ENCODE measurements at places on chromosomes 4 and X.

DNA sequence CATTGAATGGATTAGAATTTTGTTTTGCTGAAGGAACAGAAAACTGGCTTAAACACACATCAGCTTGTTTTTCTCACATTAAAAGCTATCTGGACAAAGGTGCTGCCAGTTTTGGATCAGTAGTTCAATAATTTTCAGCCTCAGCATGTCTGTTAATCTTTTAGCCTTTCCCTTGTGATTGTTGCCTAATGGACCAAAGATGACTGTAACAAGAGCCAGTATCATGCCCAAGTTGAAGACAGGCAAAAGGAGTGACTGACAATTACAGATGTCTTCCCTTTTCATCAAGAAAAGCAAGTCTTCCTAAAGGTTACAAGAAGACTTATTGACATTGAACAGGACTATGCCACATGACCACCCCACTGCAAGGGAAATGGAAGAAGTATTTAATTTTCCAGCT, 419.7 kb downstream of the MAPK10 start:
- no peak for DNase-seq

DNA sequence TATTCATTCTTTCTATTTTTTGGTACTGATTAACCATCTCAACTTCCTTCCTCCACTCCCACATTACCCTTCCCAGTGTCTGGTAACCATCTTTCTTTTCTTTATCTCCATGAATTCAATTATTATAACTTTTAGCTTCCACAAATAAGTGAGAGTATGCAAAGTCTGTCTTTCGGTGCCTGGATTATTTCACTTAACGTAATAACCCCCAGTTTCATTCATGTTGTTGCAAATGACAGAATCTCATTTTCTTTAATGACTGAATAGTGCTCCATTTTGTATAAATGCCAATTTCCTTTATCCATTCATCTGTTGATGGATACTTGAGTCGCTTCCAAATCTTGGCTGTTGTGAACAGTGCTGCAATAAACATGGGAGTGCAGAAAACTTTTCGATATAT, 940.4 kb downstream of the GLUD2 start:
- DNase-seq = no peak

DNA sequence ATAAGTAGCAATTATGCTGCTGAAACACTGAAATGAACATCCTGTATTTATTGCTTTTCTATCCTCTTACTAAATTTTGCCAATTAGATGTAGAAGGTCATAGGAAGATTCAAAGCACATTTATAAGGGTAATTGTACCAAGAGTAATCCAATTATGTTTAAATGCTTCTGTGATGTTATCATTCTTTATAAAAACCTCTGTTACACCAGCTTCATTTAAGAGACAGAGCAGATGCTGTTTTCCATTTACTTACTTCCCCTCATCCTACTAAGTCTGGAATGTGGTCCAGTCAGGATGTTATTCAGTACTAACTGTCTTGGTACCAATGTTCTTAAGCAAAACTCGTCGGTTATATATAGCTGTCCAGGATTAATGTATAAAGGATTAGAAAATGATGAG, 539.6 kb downstream of the PDHA2 start:
- DNase-seq = no peak

DNA sequence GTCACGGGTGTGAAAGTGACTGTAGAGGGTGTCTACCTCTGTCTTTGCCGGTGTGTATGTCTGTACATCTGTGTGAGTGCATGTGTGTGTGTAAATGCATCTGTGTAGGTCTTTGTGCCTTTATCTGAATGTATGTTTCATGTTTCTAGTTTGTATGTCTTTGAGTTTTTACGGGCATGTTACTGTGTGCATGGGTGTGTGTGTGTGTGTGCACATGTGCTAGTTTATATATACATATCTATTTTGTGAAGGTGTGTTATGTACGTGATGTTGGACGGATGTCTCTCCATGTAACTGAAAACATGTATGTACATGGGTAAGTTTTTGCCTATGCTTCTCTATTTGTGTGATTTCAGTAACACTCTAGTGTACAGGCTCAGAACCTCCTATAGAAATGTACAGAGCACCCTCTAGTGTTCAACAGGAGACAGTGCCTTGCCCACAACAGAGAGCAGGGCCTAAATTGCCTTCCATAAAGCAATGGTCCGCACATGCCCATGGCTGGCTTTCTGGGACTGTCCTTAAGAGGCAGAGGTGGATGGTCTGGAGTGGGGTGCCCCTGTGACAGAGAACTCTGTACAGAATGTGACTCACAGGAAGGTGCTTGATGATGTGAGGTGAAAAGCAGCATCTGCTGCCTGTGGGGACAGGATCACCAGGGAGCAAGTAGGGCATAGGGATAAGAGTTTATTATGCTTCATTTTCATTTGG, 343.5 kb downstream of the RAPGEF2 start:
- peak; percentile 3 for DNase-seq

GRCh38 chrX:48919360-48919841, 577 bp upstream of the PIM2 start:
- peak; percentile 61 for DNase-seq

DNA sequence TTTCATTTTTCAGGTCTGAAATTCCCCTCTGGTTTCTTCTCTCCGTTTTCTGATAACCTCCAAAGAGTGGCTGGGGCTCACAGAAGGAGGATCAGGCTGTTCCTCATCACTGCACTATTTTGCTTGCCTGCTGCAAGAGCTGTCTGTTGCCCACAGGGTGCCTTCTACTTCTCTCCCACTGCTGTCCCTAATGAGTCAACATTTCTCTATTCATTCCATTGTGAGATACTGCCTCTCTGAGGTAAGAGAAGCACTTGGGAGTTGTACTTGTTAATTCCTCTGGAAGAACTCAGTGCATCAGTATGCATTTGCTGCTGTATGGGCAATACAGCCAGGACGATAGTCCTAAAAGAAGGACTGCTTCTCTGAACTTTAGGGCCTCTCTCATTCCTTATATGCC, 34.8 kb downstream of the CT47B1 start:
- no peak for DNase-seq

DNA sequence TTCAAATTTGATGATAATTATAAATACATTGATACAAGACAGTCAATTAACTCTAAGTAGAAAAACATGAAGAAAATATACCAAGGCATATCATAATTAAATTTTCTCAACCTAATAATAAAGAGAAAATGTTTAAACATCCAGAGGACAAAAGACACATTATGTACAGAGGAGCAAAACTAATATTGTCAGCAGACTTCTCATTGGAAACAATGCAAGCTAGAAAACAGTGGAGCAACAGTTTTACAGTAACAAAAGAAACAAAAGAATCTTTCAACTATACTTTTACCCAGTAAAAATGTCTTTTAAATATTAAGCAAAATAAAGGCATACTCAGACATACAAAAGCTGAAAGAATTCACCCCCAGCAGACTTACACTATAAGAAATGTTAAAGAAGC, 238.0 kb downstream of the TMA16 start:
- DNase-seq = no peak

GRCh38 chr4:73617256-73617655, 3.0 kb downstream of the RASSF6 start:
- no peak for DNase-seq
